ENCODE measurements at places on chromosomes 1 and 21. TPM values are rescaled to one million over a fixed set of nuclear protein-coding genes. Genes with fewer than 3 reads are reported as not detected.
A peak's percentile ranks its signal among the peaks of the same experiment; 100 is the strongest.

The SPATA6 gene
- total RNA-seq: 5.8 TPM

The ALX3 gene
- total RNA-seq: not detected

The RGS18 gene
- total RNA-seq: 0.16 TPM

The ATP6V1G3 gene
- not detected for total RNA-seq

The CLCA4 gene
- not detected for total RNA-seq

The GPR37L1 gene
- total RNA-seq: not detected

The CR1L gene
- total RNA-seq: 0.53 TPM

The GBP1 gene
- 319 TPM for total RNA-seq

GRCh38 chr1:54904476-54905048 is 17.6 kb upstream of the DHCR24 start:
- no peaks in the 10 kb centered on the region for H3K27me3 ChIP-seq
- DNase-seq: no peak
- no peaks in the 10 kb centered on the region for H3K36me3 ChIP-seq
- no peak overlapping the region for H3K4me3 ChIP-seq

GRCh38 chr1:31977385-31978131 is 36.1 kb upstream of the KHDRBS1 start:
- H3K27ac ChIP-seq: no peak overlapping the region
- peaks cover 13% of the 10 kb centered on the region for H3K4me1 ChIP-seq
- H3K4me3 ChIP-seq: no peak overlapping the region
- no peaks in the 10 kb centered on the region for H3K36me3 ChIP-seq
- no peaks in the 10 kb centered on the region for H3K27me3 ChIP-seq

DNA sequence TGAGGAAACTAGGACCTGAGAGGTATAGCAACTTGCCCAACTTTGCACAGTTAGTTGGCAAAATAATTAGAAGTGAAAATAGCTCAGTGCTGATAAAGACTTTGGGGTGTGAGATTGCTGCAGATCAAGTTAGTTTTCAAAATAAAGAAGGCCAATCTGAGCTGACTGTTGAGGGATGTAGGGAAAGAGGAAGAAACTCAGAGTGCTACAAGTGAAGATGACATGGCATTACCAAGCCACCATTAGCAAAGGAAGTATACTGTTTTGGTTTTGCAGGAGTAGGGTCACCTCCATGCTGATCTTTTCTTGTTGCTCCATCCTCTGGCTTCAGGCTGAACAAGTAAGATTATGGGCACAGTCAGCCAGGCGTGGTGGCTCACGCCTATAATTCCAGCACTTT is 78.7 kb upstream of the ADAM30 start:
- no peak overlapping the region for H3K27ac ChIP-seq
- no peaks in the 10 kb centered on the region for H3K27me3 ChIP-seq
- DNase-seq: no peak
- no peaks in the 10 kb centered on the region for H3K36me3 ChIP-seq
- no peak overlapping the region for H3K4me3 ChIP-seq

- DNase-seq: no peak
- no peaks in the 10 kb centered on the region for H3K4me1 ChIP-seq
- no peaks in the 10 kb centered on the region for H3K36me3 ChIP-seq
- no peaks in the 10 kb centered on the region for H3K27me3 ChIP-seq
- no peak overlapping the region for H3K27ac ChIP-seq
These were observed 161.8 kb downstream of the DYRK1A start for GRCh38 chr21:37528150-37528937.

GRCh38 chr1:223704921-223705878 is 7.1 kb upstream of the CAPN2 start:
- H3K36me3 ChIP-seq: no peaks in the 10 kb centered on the region
- no peak overlapping the region for H3K4me3 ChIP-seq
- no peak overlapping the region for H3K27ac ChIP-seq
- H3K27me3 ChIP-seq: no peaks in the 10 kb centered on the region
- DNase-seq: no peak

- H3K27me3 ChIP-seq: no peaks in the 10 kb centered on the region
- no peak for DNase-seq
- no peak overlapping the region for H3K4me3 ChIP-seq
- no peaks in the 10 kb centered on the region for H3K36me3 ChIP-seq
- no peaks in the 10 kb centered on the region for H3K4me1 ChIP-seq
These were observed 263.8 kb downstream of the NEGR1 start for GRCh38 chr1:72018562-72018961.

GRCh38 chr1:109312246-109312645 is 5.4 kb upstream of the MYBPHL start:
- H3K27me3 ChIP-seq: no peaks in the 10 kb centered on the region
- DNase-seq: no peak
- no peak overlapping the region for H3K27ac ChIP-seq
- no peaks in the 10 kb centered on the region for H3K36me3 ChIP-seq
- H3K4me1 ChIP-seq: no peaks in the 10 kb centered on the region

DNA sequence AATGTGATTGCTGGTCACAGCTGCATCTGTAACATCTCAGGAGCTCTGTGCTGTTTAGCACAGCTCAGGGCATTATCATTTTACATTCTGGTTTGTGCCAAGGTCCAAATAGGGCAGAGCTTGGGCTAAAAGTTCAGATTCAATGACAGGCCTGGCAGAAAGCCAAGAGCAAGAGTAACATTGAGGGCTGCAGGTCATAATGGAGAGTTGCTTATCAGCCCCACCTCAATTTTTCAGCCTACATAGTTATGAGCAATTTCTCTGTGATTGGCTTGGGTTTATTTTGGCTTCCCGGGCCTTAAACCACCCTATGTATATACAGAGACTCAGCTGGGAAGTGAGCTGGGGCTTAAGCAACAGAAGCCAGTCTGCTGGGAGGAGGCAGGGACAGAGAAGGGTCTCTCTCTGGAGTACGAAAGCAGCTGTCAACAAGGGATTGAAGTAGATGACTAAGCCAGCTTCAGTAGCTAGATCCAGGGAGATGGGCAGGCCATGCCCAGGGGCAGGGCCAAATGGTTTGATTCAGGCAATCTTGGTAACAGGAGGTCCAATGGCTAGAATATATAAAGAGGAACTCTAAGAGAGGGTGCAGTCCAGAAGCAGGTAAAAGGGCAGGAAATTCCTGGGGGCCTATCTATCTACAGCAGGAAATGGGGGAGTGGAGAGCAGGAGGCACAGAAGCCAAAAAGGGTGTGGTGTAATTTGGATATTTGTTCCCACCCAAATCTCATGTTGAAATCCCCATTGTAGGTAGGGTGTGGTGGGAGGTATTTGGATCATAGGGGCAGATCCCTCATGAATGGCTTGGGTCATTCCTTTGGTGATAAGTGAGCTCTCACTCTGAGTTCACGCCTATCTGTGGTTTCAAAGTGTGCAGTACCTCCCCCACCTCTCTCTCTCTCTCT is 49.0 kb downstream of the BRINP2 start:
- no peaks in the 10 kb centered on the region for H3K27me3 ChIP-seq
- no peak overlapping the region for H3K4me3 ChIP-seq
- no peak for DNase-seq
- no peak overlapping the region for H3K27ac ChIP-seq

- no peak for DNase-seq
- H3K4me3 ChIP-seq: no peak overlapping the region
- H3K4me1 ChIP-seq: no peaks in the 10 kb centered on the region
- H3K27ac ChIP-seq: no peak overlapping the region
These were observed 53.9 kb downstream of the SYDE2 start for GRCh38 chr1:85146972-85147359.

DNA sequence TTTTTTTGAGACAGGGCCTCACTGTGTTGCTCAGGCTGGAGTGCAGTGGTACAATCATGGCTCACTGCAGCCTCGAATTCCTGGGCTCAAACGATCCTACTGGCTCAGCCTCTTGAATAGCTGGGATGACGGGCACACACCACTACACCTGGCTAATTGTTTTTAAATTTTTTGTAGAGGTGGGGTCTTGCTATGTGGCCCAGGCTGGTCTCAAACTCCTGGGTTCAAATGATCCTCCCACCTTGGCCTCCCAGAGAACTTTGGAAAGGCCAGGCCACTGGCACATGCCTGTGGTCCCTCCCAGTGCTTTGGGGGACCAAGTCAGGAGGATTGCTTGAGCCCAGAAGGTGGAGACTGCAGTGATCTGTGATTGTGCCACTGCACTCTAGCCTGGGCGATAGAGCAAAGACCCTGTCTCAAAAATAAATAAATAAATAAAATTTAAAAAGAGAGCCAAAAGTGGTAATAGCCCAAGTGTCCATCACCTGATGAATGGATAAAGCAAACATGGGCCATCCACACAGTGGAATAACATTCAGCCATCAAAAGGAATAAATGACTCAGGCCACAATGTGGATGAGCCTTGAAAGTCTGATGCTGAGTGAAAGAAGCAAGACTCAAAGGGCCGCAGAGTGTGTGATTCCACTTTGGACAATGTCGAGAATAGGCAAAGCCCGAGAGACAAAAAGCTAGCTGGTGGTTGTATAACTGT is 40.8 kb downstream of the PRSS38 start:
- no peaks in the 10 kb centered on the region for H3K36me3 ChIP-seq
- no peaks in the 10 kb centered on the region for H3K4me1 ChIP-seq
- no peak overlapping the region for H3K27ac ChIP-seq

GRCh38 chr1:190159146-190159545 is 318.5 kb downstream of the BRINP3 start:
- H3K4me1 ChIP-seq: no peaks in the 10 kb centered on the region
- no peaks in the 10 kb centered on the region for H3K36me3 ChIP-seq
- no peaks in the 10 kb centered on the region for H3K27me3 ChIP-seq
- H3K27ac ChIP-seq: no peak overlapping the region
- no peak overlapping the region for H3K4me3 ChIP-seq

- no peaks in the 10 kb centered on the region for H3K36me3 ChIP-seq
- H3K4me3 ChIP-seq: peak overlapping the region; percentile 37
- peak; percentile 22 for DNase-seq
- peak overlapping the region; percentile 14 for H3K27ac ChIP-seq
- H3K4me1 ChIP-seq: peaks cover 10% of the 10 kb centered on the region
These were observed 2.1 kb downstream of the EVA1B start for GRCh38 chr1:36321119-36321951.

GRCh38 chr1:199667089-199667488 is 360.4 kb upstream of the NR5A2 start:
- no peaks in the 10 kb centered on the region for H3K27me3 ChIP-seq
- no peak overlapping the region for H3K27ac ChIP-seq
- DNase-seq: no peak
- no peaks in the 10 kb centered on the region for H3K36me3 ChIP-seq

GRCh38 chr1:204649721-204650521 is 35.6 kb downstream of the LRRN2 start:
- no peak overlapping the region for H3K27ac ChIP-seq
- no peaks in the 10 kb centered on the region for H3K27me3 ChIP-seq
- DNase-seq: no peak
- no peak overlapping the region for H3K4me3 ChIP-seq

- no peak overlapping the region for H3K4me3 ChIP-seq
- peaks cover 27% of the 10 kb centered on the region for H3K36me3 ChIP-seq
- no peaks in the 10 kb centered on the region for H3K27me3 ChIP-seq
- no peak overlapping the region for H3K27ac ChIP-seq
- H3K4me1 ChIP-seq: no peaks in the 10 kb centered on the region
These were observed 14.6 kb downstream of the SLC66A1 start for GRCh38 chr1:19326748-19327065.

- no peak for DNase-seq
- H3K27ac ChIP-seq: no peak overlapping the region
- H3K4me3 ChIP-seq: no peak overlapping the region
- H3K36me3 ChIP-seq: no peaks in the 10 kb centered on the region
- H3K27me3 ChIP-seq: no peaks in the 10 kb centered on the region
These were observed 32.4 kb downstream of the ZBTB18 start for GRCh38 chr1:244083383-244083943.

DNA sequence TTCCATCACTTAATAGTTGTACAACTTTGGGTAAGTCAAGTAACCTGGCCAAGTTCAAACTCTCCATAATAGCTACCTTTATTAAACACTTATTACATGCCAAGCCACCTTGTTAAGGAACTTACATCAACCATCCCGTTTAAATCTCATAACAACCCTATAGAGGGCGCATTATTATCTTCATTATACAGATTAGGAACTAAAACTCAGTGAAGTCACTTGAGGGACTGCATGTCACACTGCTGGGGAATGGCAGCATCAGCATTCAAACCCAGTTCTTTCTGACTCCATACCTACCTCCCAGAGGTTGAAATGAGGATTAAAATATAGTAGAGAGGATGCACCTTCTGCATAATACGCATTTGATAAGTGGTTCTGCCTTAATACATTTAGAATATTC is 47.1 kb upstream of the PLA2G2C start:
- H3K4me1 ChIP-seq: no peaks in the 10 kb centered on the region
- no peaks in the 10 kb centered on the region for H3K36me3 ChIP-seq
- H3K27ac ChIP-seq: no peak overlapping the region
- no peak for DNase-seq
- no peaks in the 10 kb centered on the region for H3K27me3 ChIP-seq

DNA sequence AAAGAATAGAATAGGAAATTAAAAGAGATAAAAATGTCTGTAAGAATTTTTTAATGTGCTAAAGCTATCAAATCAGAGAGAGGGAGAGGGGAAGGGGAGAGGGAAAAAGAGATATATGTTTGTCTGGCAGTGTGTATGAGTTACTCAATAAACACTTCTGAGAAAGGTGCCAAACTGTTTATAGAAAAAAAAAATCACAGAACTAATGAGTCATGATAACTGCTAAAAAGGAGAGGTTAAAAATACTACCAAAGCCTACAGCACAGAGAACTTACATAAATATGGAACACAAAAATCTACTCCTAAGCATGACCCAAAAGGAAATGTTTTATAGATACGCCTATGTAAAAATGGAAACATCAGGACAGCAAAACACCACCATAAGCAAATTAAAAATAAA is 45.4 kb downstream of the SELENOF start:
- no peak overlapping the region for H3K27ac ChIP-seq
- H3K36me3 ChIP-seq: no peaks in the 10 kb centered on the region
- H3K4me1 ChIP-seq: no peaks in the 10 kb centered on the region
- no peaks in the 10 kb centered on the region for H3K27me3 ChIP-seq
- no peak for DNase-seq

- H3K27me3 ChIP-seq: no peaks in the 10 kb centered on the region
- DNase-seq: no peak
- no peaks in the 10 kb centered on the region for H3K4me1 ChIP-seq
- no peaks in the 10 kb centered on the region for H3K36me3 ChIP-seq
These were observed 59.7 kb downstream of the TEX35 start for GRCh38 chr1:178572604-178573003.

DNA sequence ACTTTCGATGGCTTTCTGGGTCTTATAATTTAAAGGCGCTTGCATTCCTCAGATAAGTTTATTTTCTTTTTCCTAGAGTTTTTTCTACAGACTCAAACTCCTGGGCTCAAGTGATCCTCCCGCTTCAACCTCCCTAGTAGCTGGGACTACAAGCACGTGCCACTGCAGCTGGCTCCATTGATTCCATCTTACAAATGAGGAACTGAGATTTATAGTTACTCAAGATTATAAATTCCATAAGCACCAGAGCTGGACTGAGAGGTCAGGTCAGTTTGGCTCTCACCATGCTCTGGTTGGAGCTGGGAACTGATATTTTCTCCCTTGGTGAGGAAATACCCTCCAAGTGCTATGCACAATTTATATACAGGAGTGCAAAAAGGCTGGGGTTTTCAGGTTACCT is 13.4 kb upstream of the PRPF38B start:
- peaks cover 6% of the 10 kb centered on the region for H3K4me1 ChIP-seq
- H3K27me3 ChIP-seq: no peaks in the 10 kb centered on the region
- no peak overlapping the region for H3K27ac ChIP-seq
- no peaks in the 10 kb centered on the region for H3K36me3 ChIP-seq

DNA sequence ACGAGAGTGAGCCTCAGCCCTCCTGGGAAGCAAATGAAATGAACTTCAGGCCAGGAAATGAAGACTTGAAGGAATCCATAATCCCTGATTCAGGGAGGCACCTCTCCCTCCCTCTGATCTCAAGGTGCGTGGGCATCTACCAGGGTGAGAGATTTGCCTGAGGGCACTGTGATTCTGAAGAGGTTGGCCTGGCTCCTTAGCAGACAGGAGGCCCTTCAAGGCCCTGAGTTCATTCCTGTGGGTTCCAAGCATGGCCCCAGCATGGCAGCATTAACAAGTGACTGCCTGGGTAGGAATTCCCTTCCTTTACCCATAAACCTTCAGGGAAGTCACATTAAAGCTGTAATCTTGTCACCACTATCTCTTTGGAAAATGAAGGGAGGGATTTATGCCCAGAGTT is 29.8 kb upstream of the IFNGR2 start:
- no peaks in the 10 kb centered on the region for H3K36me3 ChIP-seq
- no peak overlapping the region for H3K4me3 ChIP-seq
- no peaks in the 10 kb centered on the region for H3K4me1 ChIP-seq

All from naive thymus-derived CD4-positive, alpha-beta T cell (primary cell).